Tibial nerve (tissue), 4 donors: ENCODE measurements at places on chromosomes 7 and 10. TPM values are rescaled to one million over a fixed set of nuclear protein-coding genes. Genes with fewer than 3 reads are reported as not detected.

- no peak for DNase-seq
Measured at GRCh38 chr7:22108151-22108845, 162.6 kb upstream of the CDCA7L start.

DNA sequence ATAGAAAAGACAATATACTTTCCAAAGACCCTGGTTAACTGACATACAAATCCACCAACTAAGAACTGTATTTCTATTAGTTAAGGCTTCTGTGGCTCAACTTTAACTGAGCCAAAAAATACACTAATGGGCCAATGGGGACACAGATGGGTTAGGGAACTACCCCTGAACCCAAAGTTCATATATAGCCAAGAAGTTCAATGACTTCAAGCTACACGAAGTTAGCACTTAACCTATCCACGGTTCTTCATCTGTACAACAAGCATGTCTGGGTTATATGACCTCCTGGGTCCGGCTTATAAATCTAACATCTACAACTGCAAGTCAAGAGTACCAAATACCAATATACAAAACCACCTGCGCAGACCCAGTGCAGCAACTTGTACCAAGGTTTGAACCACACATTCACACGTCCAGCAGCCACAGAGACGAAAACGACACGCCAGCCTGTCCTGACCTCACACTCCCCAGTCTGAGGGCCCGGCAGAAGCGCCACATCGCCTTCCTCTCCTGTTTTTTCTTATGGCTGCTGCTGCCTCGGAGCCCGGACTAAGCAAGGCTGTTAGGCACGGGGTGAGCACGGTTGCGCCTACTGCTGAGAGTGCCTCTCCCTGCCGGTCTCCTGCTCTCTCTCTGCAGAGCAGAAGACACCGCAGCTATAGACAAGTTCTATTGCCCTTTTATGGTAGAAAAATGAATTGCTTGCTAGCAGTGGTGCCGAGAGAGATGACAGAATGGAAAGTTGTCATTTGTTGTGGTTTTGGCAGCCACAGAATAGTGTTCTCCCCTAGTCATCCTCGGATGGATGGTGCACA is 86.3 kb downstream of the RNF216 start:
- no peak for DNase-seq

GRCh38 chr7:44056681-44057080 is 8.7 kb downstream of the PGAM2 start:
- DNase-seq: no peak

GRCh38 chr7:33145156-33145555 is 15.8 kb downstream of the BBS9 start:
- DNase-seq: no peak

GRCh38 chr7:140069298-140069949 is 6.7 kb upstream of the PARP12 start:
- DNase-seq: no peak

- DNase-seq: no peak
Measured at GRCh38 chr10:82969405-82969804, 1094.4 kb downstream of the NRG3 start.

GRCh38 chr7:157712666-157713235 is 375.9 kb downstream of the DNAJB6 start:
- no peak for DNase-seq

- DNase-seq: no peak
Measured at GRCh38 chr10:129965425-129965808, 1.3 kb upstream of the EBF3 start.

GRCh38 chr10:132637477-132638129 is 100.0 kb downstream of the INPP5A start:
- DNase-seq: no peak

DNA sequence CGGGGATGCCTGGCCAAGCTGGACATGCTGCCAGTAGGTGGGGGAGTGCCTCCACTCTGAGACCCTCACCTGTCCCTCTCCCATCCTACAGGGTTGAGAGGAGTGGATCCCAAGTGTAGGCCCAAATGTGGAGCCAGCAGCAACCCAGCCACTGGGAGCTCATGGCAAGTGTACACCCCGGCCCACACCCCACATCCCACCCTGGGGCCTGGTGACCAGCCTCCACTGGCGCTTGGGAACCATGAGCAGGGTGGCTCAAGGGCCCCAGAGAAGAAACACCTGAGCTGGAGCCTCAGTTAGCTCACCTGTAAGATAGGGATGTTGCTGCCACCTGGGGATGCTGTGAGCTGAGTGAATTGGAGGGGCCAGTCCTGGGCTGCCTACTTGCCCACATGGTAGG is 10.4 kb upstream of the RET start:
- DNase-seq: no peak

DNA sequence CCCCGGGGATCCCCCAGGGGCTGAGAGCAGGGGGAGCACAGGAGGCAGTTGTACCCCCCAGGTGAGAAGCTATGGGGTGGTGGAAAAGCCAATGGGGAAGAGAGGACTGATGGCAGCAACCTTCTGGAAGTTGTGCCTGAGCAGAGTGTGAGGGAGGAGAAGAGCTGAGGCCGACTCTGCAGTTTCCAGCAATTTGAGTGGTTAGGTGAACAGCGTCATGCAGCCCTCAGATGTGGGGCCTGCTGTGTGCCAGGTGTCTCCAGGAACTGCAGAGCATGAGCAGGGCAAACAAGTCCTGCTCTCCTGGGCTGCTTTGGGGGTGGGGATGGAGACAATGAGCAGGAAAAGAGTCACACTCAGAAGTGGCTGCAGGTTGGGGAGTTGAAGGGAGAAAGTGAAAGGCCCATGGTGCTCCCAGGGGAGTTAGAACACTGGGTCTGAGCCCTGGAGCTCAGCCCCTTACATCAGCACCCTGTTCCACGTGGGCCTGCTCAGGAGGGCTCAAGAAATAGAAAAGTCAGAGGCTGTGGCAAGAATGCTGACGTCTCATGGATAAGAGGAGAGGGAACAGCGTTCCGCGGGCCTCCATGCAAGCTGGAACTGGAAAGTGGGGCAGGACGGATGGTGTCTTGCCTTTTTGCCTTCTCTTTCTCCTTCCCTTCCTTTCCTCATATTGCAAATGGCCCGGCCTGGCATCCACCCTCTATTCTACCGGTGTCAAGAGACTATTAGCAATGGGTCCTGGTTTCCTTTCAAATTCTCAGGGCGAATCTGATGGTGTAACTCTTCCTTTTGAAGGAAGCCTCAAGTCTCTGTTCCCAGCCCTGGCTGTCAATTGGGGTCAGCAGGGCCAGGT is 4.0 kb upstream of the AFAP1L2 start:
- no peak for DNase-seq

DNA sequence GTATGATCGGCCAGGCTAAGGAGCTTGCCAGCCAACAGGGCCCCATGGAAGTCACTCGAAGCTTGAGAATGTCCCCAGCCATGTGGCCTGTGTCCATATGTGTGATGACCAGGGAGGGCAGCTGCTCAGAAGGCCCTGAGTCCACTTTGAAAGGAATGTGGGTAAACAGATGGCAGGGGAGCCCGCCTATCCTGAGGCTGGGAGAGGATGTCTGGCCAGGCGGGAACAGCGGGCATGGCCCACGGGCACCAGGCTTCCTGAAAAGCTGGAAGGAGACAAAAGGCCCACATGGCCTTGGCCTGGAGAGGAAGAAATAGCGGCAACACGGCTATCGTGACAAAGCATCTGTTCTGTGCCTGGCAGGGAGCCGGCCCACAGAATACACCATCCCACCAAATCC is 137.9 kb upstream of the PPIF start:
- DNase-seq: no peak

DNA sequence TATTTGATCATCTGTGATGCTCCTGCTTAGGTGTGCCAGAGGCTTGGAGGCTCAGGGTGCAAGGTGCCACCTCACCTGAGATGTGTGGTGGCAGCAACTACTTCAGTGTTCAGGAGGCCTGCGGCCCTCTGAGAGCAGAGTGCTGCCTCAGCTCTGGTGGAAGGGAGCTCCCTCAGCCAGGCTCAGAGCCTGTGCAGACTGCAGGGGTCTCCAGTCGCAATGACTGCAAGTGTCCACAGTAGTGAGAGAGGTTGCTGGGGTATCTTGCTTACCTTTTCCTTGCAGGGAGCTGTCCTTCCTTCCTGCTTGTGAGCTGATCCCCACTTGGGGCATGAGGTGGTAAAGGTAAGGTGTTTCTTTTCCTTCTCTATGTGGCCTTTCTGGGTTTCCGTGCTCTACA is 131.0 kb upstream of the GAD2 start:
- DNase-seq: no peak

DNA sequence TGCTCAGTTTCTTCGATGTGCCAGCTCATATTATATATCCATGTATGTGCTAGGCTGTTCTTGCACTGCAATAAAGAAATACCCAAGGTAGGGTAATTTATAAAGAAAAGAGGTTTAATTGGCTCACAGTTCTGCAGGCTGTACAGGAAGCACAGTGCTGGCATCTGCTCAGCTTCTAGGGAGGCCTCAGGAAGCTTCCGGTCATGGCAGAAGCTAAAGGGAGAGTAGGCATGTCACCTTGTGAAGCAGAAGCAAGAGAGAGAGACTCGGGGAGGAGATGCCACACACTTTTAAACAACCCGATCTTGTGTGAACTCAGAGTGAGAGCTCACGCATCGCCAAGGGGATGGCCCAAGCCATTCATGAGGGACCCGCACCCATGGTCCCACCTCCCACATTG is 13.8 kb upstream of the ECHDC3 start:
- no peak for DNase-seq

DNA sequence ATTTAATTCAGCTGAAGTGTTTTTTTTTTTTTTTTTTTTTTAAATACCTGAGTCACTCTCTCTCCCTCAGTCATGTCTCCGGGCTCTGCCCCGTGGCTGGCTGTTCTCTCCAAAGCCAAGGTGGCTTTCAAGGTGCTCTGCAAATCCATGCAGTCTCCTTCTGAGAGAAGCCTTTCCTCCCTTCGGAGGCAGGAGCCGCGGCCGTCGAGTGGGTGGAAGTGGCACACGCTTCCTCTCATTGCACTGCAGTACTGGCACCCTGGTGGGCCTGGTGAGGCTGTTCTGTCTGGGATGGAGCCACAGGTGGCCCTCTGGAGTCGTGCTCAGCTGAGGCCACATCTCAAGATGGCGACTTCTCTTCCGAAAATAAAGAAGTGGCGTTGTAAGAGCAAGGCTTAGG is 221.8 kb downstream of the GLRX3 start:
- no peak for DNase-seq

- DNase-seq: no peak
Measured at GRCh38 chr7:103076764-103077163, 1.8 kb downstream of the ARMC10 start.

DNA sequence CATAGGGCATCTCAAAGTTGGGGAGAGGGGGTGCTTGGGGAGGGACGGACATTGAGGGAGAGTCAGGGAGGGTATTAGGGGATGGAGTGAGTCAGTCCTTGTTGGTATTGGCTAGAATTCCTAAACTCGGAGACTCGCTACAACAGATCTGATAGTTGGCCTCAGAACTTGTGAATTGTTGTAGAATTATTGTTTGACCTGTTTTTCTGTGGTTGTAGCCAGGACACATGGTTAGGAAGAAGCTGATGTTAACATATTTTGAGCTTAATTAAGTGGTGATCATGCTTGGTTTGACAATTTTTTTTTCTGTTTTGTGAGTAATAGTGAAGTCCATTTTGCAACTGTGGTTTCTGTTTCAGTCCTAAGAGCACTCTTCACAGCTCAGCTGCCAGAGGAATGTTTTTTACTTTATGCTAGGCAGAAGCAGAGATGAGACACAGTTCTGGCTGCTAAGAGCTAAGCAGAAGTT is 1190.3 kb upstream of the C7orf33 start:
- DNase-seq: no peak

- no peak for DNase-seq
Measured at GRCh38 chr7:30406664-30407425, 71.7 kb downstream of the NOD1 start.

GRCh38 chr10:34219753-34220548 is 595.1 kb downstream of the PARD3 start:
- DNase-seq: no peak

GRCh38 chr10:103506061-103506460 is 12.6 kb downstream of the NEURL1 start:
- DNase-seq: no peak

DNA sequence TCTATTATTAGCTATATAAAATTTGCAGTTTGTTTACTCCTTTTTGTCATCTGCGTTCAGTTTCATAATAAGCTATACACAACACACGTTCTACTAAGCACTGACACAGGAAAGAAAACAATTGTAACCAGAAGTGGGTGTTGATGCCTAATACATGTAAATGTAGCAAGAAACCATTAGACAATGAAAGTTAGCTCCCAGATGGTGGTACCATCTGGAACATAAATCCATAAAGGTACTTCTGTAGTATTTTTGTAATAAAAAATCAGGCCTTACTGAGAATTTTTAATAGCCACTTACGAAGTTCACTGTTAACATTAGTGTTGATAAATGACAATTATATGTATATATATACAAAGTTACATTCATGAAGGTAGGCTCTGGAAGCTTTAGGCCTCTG is 194.7 kb downstream of the KCND2 start:
- no peak for DNase-seq

- DNase-seq: no peak
Measured at GRCh38 chr10:3136336-3136735, 36.2 kb downstream of the PITRM1 start.

GRCh38 chr10:89853781-89854191 is 152.4 kb downstream of the KIF20B start:
- no peak for DNase-seq

- no peak for DNase-seq
Measured at GRCh38 chr10:44981172-44982113, 2.8 kb upstream of the DEPP1 start.

- DNase-seq: no peak
Measured at GRCh38 chr10:3886641-3887251, 101.7 kb upstream of the KLF6 start.

- no peak for DNase-seq
Measured at GRCh38 chr10:73244866-73245477, 2.1 kb downstream of the DNAJC9 start.

GRCh38 chr10:77159538-77160110 is 478.0 kb downstream of the KCNMA1 start:
- DNase-seq: no peak

DNA sequence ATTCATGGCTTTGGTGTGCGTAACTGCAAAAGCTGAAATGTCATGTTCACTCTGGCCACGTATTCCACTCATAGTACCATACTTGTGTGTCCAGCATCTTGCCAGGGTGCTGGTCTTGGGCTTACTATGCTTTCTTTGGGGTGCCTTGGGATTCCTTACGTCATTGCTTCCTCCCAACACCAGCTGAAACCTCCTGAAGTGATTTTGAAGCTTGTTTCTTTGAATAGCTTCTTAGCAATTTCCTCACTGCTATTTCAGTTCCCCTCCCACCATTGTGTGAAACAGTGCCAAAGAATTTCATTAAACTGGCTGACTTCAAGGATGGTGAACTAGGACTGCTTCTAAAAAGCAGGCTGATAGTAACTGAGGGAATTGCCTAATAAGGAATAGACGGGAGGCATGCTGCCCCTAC is 36.9 kb downstream of the ENTPD1 start:
- DNase-seq: no peak

- DNase-seq: no peak
Measured at GRCh38 chr7:83547526-83547925, 101.4 kb downstream of the SEMA3E start.

The UBE2H gene
- total RNA-seq: 76.7 TPM

The ERVW-1 gene
- total RNA-seq: not detected

The HOXA3 gene
- 7.0 TPM for total RNA-seq

The PRF1 gene
- total RNA-seq: 0.87 TPM

The TRIL gene
- total RNA-seq: 1.2 TPM

The IDI2 gene
- not detected for total RNA-seq

The NUDT13 gene
- total RNA-seq: 10.5 TPM

The CLDN12 gene
- total RNA-seq: 16.1 TPM

The VWA2 gene
- total RNA-seq: 1.2 TPM

The NPC1L1 gene
- total RNA-seq: not detected

The IQUB gene
- total RNA-seq: 3.3 TPM

The CDC14C gene
- not detected for total RNA-seq

The WEE2 gene
- total RNA-seq: not detected

The H2BK1 gene
- total RNA-seq: not detected
